ENCODE measurements at places on chromosomes 13 and 19.

DNA sequence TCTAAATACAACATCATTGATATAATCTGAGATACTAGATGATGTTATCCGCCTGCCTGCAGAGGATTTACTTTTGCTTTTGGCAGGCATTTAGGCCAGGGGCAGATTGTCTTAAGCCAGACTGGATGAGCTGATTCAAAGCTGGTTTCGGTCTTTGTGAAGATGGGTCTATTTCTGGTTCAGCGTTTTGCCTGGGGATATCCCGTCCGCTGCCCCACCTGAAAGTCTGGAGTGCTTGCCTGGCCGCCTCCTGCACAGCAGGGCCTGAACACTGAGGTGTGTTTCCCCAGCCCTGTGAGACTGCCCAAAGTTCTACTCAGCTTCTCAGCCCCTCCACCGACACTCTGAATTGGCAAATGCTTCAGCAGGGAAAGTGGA, 149.7 kb downstream of the KATNAL1 start:
- peaks cover 4% of the 10 kb centered on the region for H3K4me1 ChIP-seq
- H3K36me3 ChIP-seq, result no peaks in the 10 kb centered on the region
- H3K4me3 ChIP-seq, result no peak overlapping the region
- H3K27me3 ChIP-seq, result peaks cover 21% of the 10 kb centered on the region
- DNase-seq, result no peak

GRCh38 chr19:36092566-36092965, 18.4 kb upstream of the OVOL3 start:
- no peaks in the 10 kb centered on the region for H3K4me1 ChIP-seq
- H3K36me3 ChIP-seq, result no peaks in the 10 kb centered on the region
- H3K27ac ChIP-seq, result no peak overlapping the region
- no peak for DNase-seq
- H3K27me3 ChIP-seq, result no peaks in the 10 kb centered on the region
- no peak overlapping the region for H3K4me3 ChIP-seq

DNA sequence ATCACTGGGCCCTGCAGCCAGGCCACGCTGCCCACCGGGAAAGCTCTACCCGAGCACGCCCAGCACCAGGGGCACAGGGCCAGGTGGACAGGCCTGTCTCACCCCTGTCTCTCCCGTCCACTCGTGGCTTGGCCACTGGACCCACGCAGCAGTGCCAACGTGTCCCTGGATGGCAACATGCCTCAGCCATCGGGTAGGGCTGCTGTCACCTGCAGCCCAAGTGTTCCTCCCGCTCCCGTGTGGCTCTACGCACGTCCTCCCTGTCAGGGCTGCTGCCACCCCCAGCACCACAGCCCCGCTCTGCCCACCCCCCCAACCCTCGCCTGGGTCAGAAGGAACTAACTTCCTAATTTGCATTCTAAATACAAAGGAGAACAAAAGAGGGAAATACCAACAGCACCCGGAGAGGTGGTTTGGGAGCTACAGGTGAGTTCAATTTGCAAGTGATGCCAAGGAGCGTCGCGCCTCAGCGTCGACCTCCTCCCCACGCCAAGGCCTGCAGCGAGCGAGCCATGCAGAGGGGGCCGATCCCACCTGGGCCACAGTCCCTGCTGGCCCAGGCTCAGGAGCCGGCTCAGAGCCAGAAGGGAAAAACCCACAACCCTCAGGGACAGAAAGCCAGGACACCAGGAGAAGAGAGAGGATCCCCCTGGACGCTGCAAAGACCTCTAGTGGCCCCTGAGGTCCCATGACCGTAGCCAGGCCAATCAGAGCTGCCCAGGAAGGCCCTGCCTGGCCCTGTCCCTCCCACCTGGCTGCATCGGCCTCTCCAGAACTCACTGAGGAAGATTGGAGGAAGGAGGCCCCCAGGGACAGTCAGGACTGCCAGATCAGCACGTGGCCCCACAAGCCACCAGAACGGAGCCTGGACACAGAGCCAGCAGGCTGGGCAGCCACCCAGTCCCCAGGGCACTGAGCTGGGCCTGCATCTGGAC, 128.4 kb upstream of the SPACA7 start:
- H3K36me3 ChIP-seq, result no peaks in the 10 kb centered on the region
- no peak overlapping the region for H3K4me3 ChIP-seq
- peaks cover 7% of the 10 kb centered on the region for H3K27me3 ChIP-seq
- no peak overlapping the region for H3K27ac ChIP-seq

- no peak for DNase-seq
- H3K36me3 ChIP-seq, result no peaks in the 10 kb centered on the region
- no peak overlapping the region for H3K4me3 ChIP-seq
- H3K27me3 ChIP-seq, result no peaks in the 10 kb centered on the region
- H3K27ac ChIP-seq, result no peak overlapping the region
These were observed 1072.4 kb downstream of the EFNB2 start for GRCh38 chr13:105463011-105463501.

DNA sequence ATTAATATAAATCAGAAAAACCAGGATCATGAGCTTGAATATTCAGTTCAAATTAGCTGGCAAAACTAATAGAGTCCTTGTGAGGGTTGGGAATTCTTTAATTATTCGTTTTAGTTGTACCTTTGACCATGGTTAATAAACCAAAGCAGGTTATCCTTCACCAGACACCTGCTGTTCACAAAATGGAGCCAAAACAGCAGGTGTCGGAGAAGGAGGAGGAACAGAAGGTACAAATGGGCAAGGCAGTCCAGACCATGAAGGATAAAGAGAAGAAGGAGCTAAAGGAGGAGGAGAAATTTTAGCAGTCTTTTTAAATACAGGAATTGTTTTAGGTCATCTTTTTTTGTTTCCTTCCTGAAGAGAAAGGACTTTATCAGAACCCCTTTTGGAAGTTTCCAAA, 106.1 kb downstream of the NHLRC3 start:
- no peaks in the 10 kb centered on the region for H3K36me3 ChIP-seq
- no peak overlapping the region for H3K4me3 ChIP-seq
- no peaks in the 10 kb centered on the region for H3K4me1 ChIP-seq
- peaks cover 38% of the 10 kb centered on the region for H3K27me3 ChIP-seq
- no peak overlapping the region for H3K27ac ChIP-seq
- DNase-seq, result no peak

Measured in naive B cell (primary cell).